ENCODE measurements at places on chromosomes 11 and 22. TPM values are rescaled to one million over a fixed set of nuclear protein-coding genes. Genes with fewer than 3 reads are reported as not detected.

The TCN1 gene
- total RNA-seq = not detected

The TOLLIP gene
- total RNA-seq = 24.3 TPM

The TSSK2 gene
- under 0.01 TPM for total RNA-seq

The CDC45 gene
- 9.5 TPM for total RNA-seq

The OTUB1 gene
- total RNA-seq = 63.1 TPM

The TMPRSS4 gene
- total RNA-seq = not detected

The CLDN5 gene
- 5.4 TPM for total RNA-seq

The TIRAP gene
- total RNA-seq = 1.7 TPM

The C1QTNF4 gene
- total RNA-seq = 0.08 TPM

The TESMIN gene
- total RNA-seq = 0.08 TPM

The MPZL2 gene
- total RNA-seq = 0.08 TPM

The KRTAP5-7 gene
- not detected for total RNA-seq

The OR8D1 gene
- not detected for total RNA-seq

The PTPRJ gene
- total RNA-seq = 14.1 TPM

The APLNR gene
- total RNA-seq = 0.35 TPM

The DGCR8 gene
- 29.3 TPM for total RNA-seq

The KIRREL3 gene
- total RNA-seq = 1.1 TPM

The OR52E8 gene
- total RNA-seq = not detected

The P4HA3 gene
- total RNA-seq = 19.2 TPM

The DSCAML1 gene
- total RNA-seq = not detected

The CNTF gene
- total RNA-seq = 0.90 TPM

The APOL5 gene
- not detected for total RNA-seq

The PGA5 gene
- total RNA-seq = not detected

The ANGPTL5 gene
- not detected for total RNA-seq

The MS4A12 gene
- not detected for total RNA-seq

The PAX6 gene
- not detected for total RNA-seq

The SCN2B gene
- total RNA-seq = not detected

The H19 gene
- total RNA-seq = 2.3 TPM

The FAM180B gene
- total RNA-seq = 0.94 TPM

The C22orf42 gene
- not detected for total RNA-seq

The LDHAL6A gene
- not detected for total RNA-seq

The MUC5AC gene
- not detected for total RNA-seq

The APOL1 gene
- 45.5 TPM for total RNA-seq

The OR10G8 gene
- not detected for total RNA-seq

Measured in smooth muscle cell of the coronary artery (primary cell).